Hematopoietic multipotent progenitor cell treated with erythropoietin and hydrocortisone succinate and interleukin-3 and kit ligand, for 4 days (in vitro differentiated cells): ENCODE measurements at places on chromosomes 5 and 9.

DNA sequence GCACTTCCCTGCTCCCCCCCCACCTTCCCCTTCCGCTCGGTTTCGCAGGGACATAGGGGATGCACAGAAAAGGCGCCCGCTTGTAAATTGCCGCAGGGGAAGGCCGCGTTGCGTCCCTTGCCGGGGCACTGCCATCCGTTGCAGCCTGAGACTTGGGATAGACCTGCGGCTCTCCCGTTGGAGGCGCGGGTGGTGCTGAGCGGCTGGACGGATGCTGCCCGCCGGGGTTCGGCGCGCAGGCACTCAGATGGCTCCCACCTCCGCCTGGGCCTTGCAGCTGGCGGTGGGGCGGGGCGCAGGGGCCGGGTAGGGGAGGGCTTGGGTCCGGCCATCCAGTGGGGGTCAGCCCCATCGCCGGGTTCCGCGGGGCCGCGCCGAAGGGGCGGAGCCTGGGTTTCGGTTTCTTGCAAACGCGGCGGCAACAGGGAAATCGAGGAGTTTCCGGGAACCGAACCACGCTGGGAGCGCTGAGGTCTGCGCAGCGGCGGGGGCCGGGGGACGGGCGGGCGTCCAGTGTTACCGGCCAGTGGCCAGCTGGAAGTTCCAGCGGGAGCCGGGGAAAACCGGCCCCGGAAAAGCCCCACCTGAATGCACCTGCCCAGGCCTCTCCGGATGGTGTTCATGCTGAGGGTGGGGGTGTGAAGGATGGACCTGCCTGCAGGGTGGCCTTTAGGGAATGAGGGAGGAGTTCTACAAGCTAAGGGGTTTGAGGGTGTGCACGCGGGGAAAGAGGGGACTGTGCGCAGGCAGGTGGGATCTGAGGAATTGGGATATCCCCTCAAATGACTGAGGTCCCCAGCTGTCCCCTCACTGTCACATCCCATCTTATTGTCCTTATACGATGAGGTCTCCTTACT lies 6.3 kb upstream of the IRF1 start:
- peak; percentile 91 for DNase-seq

DNA sequence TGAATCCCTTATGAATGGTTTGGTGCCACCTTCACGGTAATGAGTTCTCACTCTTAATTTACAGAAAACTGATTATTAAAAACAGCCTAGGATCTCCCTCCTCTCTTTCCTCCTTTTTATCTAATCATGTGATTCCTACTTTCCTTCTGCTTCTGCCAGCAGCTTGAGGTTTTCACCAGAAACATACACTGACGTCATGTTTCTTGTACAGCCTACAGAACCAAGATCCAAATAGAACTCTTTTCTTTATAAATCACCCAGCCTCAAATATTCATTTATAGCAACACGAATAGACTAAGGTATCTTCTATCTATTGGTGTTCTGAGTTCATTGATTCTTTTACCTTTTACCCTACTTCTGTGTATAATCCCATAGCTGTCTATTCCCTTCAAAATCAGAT lies 388.9 kb upstream of the CDH10 start:
- DNase-seq: no peak

GRCh38 chr5:54379590-54379989 lies 69.2 kb upstream of the ARL15 start:
- DNase-seq: peak; percentile 15

DNA sequence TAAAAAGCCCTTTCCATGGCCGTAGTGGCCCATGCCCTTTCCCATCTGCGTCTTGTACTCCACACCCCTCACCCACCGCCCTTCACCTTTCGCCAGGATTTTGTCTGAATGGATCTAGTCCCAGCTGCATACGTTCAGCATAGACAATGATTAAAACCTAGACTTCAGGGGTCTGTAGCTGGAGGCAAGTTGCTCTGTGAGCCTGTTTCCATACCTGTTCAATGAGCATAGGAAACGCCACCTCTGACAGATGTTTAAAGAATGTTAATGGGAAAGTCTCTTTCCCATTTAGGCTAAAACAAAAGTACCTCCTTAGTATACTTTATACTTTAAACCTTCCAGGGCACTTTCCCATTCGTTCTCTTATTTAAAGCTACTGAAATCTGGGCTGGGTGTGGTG lies 105.7 kb downstream of the SPRY4 start:
- DNase-seq: no peak

- DNase-seq: no peak
Observed at GRCh38 chr5:6080930-6081726, 297.2 kb downstream of the MED10 start.

DNA sequence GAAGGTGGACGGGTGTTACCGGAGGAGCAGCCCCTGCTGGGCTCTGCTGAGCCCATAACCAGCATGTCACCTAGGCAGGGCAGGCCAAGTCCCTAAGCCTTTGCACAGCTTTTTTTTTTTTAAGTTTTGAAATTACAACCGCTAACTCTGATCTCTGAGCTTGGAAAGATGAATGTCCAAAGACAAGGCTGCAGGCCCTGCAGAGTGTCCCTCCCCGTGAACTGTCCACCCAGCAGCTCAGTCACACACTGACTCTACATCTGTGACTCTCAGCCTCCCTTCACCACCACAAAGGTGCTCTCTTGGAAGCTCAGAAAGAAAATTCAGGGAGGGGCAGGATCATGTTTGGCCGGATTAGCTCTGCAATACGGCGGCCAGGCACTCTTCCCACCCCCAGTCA lies 119.0 kb upstream of the PPP1R26 start:
- no peak for DNase-seq

DNA sequence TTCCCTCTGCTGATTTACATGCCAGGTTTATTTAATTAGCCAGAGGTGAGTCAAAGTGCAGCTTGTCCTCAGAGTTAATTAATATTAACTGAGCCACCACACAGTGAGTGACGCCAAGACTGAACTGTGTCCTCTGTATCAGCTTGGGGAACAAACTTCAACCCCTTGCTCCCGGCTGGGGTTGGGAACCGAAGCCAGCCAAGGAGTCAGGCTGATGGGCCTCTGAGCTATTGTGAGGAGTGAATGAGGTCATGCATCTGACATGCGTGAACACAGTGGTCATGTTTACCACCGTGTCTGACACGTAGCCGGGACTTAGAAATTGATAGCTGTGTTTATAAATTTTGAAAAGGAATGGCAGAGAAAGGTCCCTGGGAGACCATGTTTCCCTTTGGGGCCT lies 17.1 kb downstream of the IGIP start:
- no peak for DNase-seq

DNA sequence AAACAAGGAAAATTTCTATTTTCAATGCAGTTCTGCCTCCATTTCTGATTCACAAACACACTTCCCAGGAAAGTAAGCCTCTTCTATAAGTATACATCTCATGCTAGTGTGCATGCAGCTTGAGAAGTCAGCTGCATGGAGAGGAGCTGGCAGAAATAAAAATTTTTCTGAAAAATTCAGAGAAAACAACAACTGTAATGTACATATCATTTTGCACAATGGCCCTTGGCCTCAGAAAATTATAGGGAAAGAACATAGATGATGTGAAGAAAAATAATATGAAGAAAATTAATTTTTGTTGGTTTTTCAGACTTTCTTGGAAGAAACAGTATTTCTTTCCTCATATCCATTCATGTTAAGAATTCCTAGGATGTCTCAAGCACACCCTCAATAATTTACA lies 277.8 kb upstream of the ADRA1B start:
- no peak for DNase-seq

DNA sequence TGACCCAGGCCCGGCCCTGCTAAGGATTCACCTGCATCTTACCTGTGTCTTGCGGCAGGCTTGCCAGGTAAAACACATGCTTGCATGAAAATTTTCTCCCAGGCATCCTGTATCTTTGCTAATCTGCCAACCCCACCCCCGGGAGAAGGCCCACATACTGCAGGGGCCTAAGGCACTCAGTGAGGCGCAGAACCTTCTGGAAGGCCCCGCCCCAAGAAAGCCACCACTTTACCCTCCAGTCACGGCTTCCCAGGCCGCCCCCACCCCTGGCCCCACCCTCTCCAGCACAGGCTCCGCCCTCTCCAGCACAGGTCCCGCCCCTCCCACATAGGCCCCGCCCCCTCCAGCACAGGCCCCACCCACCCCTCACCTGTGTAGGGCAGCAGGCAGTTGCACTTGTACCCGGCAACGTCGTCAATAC lies 29.8 kb upstream of the SEC16A start:
- DNase-seq: peak; percentile 59

DNA sequence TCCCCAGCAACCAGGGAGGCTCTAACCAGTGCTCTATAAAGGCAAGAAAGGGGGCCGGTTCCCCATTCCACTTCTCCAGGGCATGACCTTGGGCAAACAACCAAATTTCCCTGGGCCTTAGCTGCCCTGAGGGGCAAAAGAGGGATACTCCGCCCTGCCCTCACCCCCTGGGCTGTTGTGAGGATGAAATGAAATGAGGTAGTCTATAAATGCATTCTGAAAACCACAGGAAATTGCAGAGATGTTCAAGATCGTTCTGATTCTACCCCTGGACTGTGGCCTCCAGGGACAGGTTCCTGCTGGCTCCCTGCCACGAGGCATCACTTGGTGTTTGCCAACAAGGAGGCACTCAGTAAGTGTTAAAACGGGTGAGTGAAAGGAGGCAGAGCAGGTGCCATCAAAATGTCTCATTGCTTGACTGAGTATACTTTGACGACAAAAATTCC lies 5.7 kb downstream of the RAPGEF1 start:
- DNase-seq: peak; percentile 85

- DNase-seq: no peak
Observed at GRCh38 chr5:96293966-96294883, 138.8 kb downstream of the PCSK1 start.

- no peak for DNase-seq
Observed at GRCh38 chr5:131534974-131535373, 100.1 kb downstream of the RAPGEF6 start.

- DNase-seq: no peak
Observed at GRCh38 chr5:180286-180918, 10.9 kb upstream of the LRRC14B start.

- no peak for DNase-seq
Observed at GRCh38 chr5:377326-377981, 55.9 kb downstream of the AHRR start.

- no peak for DNase-seq
Observed at GRCh38 chr5:39197556-39197955, 21.8 kb downstream of the FYB1 start.

DNA sequence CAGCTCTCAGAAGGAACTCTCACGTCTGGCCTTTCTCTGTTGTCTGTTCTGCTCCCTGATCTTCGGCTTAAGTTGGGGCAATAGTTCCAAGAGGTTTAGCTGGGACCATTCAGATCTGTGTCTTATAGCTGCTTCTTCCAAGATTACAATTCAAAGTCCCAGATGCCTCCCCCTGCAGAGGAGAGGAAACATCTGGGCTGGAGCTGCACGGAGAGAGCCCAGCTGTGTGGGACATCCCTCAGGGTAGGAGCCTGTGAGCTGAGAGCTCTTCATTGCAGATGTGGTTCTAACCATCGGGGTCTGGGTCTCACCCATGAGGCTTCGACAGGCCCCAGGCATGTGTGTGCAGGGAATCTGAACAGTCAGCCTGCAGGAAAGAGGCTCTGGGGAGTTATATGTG lies 9.0 kb upstream of the PHF19 start:
- DNase-seq: peak; percentile 39

GRCh38 chr9:127528422-127529251 lies 77.3 kb downstream of the LRSAM1 start:
- no peak for DNase-seq

GRCh38 chr5:120615967-120616645 lies 152.0 kb downstream of the PRR16 start:
- DNase-seq: no peak

DNA sequence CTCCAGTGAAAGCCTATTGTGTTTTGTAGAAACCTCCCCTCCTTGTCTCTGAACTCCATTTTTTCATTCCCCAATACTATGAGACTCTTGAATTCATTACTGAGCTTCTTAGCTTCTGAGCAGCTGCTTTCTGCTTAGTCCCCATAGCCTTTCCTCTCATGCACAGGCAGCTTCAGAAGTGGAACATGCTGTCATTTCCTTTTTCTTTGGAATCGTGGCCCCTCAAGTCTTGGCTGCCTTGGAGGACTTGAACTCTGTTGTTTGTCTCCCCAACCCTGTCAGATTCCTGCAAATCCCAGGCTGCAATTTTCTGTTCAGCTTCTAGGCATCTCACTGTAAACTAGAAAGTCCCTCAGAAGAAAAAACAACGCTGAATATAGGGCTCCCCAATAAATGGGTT lies 268.5 kb downstream of the ARRDC3 start:
- DNase-seq: no peak

GRCh38 chr5:139131465-139131864 lies 66.7 kb downstream of the SIL1 start:
- no peak for DNase-seq

DNA sequence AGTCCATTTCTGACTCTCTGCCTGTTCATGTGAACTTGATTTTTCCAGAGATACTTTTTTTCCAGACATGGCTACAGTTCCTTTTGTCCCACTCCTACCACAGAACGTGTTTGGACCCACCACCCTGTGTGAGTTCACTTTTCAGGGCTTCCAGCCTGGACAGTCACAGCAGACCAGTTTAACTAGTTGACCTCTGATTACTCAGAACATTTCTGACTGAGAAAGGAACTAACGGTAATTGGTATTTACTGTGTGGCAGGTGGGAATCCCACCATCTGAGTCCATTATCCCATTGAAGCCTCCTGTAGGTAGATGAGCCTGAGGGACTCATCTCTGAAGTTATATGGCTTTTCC lies 210.1 kb downstream of the GOLPH3 start:
- no peak for DNase-seq

GRCh38 chr5:85143138-85143537 lies 758.5 kb upstream of the EDIL3 start:
- DNase-seq: no peak

DNA sequence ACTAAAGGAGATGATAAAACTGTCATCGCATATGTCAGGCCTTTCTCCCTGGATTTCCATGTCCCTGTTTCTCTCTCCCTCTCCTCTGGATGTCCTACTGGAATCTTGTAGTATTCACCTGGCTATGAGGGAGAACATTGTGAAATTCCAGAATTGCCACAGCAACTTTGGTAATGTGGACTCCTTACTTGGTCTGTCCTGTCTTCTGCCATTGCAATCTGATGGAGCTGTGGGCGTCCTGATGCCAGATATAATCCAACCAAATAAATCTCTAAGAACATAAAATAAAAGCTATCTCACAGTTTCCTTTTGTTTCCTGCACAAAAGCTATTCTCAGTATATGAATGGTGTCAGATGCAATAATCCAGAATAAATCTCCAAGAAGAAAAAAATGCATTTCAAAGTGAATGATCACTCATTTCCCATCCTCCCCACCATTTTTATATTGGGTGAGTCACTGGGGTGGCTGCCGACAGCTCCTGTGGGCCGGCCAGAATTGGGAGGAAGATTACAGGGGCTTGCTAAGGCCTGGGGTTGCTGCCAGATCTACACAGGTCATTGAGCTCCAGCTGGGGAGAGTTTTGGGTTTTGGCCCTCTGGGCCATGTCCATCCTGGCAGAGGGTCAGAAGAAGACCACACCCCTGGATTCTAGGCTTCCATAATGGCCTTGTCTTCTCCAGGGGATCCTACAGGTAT lies 160.7 kb upstream of the PITX1 start:
- DNase-seq: no peak

DNA sequence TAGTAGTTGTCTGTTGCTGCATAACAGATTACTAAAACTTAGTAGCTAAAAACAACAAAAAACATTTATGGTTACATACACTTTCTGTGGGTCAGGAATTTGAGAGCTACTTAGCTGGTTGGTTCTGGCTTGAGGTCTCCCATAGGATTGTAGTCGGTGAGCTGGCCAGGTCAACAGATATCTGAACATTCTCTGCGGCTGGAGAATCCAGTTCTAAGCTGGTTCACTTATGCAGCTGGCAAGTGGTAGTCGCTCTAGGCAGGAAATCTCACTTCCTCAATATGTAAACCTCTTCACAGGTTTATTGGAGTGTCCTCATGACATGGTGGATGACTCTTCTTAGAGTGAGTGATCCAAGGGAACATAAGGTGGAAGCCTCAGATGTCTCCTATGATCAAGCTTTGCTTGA lies 65.7 kb upstream of the TNFAIP8 start:
- DNase-seq: peak; percentile 72
